ENCODE measurements at places on chromosomes 4 and X. TPM values are rescaled to one million over a fixed set of nuclear protein-coding genes. Genes with fewer than 3 reads are reported as not detected.

The TNIP3 gene
- not detected for total RNA-seq

The DGKK gene
- total RNA-seq = not detected

DNA sequence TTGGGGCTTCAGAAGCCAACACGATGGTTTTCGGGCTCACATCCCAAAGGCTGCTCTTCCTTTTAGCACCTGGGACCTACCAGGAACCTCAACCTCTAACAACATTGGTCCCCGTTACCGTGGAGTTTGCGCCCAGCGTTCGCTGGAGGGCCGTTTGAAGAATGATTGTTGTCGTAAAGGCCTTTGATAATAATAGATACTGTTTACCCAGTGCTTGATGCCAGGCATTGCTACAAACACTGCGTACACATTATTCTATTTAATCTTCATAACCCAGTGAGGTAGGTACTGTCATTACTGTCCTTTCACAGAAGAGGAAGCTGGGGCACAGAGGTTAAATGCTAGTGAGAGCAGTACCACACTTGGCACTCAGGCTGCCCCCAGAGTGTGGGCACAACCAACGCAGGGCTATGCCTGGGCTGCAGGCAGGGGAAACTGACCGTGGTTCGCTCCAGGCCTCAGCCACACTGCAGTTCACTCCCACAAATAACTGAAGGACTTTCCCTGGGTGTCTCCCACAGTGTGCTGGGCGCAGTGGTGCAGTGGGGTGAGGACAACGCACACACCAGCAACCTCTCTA is 1.0 kb upstream of the ACSL1 start:
- no peak for DNase-seq

- DNase-seq = no peak
Measured at GRCh38 chr4:69088473-69088872, 7.8 kb upstream of the UGT2B7 start.

DNA sequence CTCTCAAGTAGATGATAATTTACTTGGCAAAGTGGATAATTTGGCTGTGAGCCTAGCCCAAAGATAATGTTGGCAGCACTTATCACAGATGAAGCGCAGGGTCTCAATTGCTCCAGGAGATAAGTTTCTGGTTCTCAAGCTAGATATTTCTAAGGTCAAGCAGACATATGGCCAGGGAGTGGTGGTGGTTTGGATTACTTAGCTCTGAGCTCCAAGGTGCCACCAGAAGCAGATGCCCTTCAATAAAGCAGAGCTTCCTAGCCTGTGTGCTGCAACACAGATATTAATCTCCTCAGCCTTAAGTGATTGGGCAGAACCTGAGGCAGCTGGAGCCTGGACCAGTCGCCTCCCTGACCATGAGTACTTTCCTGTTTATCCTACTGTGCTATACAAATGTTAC is 79.2 kb upstream of the NALF2 start:
- no peak for DNase-seq

DNA sequence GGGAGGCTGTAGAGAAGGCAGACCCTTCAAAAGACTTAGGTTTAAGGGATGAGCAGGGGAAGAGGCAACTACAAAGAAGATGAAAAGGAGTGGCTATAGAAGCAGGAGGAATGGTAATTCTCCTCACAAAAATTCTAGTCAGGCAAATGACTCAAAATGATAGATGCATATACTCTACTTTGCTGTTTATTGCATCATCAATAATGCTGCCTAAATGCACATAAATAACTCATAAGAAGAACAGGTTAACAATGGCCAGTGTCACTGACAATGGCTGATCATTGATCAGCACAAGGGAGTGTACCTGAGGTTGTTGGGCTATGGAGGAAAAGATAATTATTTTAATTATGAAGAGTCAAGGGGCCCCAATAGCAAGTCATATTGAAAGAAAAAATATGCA is 184.7 kb upstream of the ETNPPL start:
- no peak for DNase-seq

- no peak for DNase-seq
Measured at GRCh38 chr4:3046623-3047022, 27.7 kb downstream of the HTT-AS start.

DNA sequence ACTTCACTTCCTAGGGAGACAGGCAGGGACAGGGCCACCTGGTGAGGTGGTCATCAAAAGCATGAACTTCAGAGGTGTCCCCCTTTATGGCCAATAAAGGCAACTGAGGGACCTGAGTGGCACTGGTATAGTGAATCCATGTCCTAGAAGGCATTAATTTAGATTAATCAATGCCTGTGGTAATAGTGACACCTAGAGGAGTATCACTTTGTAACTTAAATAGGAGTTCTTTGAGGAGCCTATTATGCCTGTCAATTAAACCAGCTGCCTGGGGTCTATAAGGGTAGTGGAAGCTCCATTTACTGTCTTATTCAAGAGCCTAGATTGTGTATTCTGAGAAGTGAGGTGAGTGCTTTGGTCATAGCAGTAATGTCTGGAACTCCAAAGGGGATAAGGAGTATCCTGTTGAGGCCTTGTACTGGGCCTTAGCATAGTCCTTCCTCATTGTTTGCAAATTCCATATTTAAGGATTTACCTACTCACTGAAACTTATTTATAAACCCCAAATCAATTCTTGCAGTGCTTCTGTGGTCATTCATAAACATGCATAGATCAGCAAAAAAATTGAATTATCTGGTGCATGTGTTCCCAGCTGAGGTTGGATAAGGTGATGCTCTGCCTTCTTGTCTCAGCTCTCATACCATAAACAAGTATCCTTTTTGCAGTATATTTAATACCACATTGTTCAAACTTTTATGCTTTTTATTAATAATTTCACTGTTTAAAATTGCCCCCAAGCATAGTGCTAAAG is 213.8 kb upstream of the RADX start:
- no peak for DNase-seq

GRCh38 chr4:102572452-102572851 is 71.3 kb downstream of the NFKB1 start:
- DNase-seq = no peak

DNA sequence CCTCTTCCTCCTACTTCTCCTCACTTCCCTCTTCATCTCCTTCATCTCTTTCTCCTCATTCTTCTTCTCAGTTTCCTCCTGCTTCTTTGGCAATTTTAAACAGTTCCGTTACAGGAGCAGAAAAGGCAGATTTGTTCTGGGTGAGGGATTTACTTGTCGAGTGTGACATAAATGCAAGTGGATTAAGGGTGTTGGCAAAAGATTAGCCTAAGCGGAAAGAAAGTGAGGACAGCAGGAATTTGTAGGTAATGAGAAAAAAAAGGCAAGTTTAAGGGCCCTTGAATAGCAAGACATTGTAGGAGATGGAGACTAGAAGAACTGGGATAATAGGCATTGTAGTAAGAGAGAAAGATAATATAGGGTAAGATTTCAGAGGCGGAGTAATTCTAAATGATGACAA is 841.6 kb downstream of the RAPGEF2 start:
- no peak for DNase-seq
